ENCODE measurements at places on chromosomes 13 and 19.

DNA sequence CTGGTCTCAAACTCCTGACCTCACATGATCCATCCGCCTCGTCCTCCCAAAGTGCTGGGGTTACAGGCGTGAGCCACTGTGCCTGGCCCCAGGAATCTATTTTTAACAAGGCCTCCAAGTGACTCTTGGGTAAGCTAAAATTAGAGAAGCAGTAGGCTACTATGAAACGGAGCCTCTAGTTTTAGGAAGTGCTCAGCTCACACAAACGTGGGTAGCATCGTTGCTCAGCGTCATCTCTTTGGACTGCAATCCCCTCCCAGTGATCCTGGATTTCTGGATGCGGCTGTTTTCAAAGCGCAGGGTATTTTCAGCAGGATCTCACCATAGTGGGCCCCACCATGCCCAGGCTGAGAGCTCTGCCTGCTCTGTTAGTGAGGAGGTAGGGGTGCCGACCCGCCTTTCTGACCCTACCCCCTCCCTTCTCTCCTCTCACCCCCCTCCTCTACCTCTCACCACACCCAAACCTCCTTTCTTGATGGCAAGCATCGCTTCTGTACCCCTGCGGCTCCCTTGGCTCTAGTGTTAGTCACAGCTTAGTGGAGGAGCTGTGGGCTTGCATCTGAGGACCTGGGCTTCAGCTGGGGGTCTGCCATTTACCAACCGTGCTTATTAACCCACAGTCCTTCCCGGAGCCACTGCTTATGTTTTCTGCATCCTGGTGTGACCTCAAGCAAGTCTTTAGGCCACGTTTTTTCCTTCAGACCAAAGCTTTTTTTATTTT is 34.2 kb downstream of the GJA3 start:
- no peak for DNase-seq

- peak; percentile 32 for DNase-seq
Measured at GRCh38 chr13:49444524-49445395, 686 bp downstream of the SETDB2 start.

DNA sequence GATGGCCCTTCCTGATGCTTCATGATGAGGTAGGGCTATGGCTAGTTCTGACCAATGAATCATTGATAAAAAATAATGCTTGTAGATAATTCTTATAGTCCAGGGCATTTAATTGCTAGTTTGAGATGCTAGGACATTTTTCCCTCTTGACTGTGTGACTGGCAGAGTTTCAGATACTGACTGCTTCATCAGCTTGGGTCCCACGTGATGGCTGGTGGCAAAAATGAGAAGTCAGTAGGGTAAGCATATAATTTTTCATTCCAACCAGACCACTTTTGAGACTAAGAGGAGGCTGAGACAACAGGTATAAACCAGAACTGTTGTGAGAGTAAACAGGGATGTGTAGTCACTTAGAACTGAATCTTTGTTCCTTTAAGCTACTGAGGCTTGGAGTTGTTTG is 183.3 kb downstream of the HS6ST3 start:
- DNase-seq, result no peak

- peak; percentile 64 for DNase-seq
Measured at GRCh38 chr19:41753936-41754529, 1.3 kb upstream of the CEACAM6 start.

- DNase-seq, result no peak
Measured at GRCh38 chr13:111577956-111578605, 257.6 kb downstream of the TEX29 start.

GRCh38 chr13:93249364-93250306 is 23.0 kb downstream of the GPC6 start:
- DNase-seq, result no peak

- no peak for DNase-seq
Measured at GRCh38 chr19:49849433-49850220, 1.3 kb upstream of the PTOV1 start.

DNA sequence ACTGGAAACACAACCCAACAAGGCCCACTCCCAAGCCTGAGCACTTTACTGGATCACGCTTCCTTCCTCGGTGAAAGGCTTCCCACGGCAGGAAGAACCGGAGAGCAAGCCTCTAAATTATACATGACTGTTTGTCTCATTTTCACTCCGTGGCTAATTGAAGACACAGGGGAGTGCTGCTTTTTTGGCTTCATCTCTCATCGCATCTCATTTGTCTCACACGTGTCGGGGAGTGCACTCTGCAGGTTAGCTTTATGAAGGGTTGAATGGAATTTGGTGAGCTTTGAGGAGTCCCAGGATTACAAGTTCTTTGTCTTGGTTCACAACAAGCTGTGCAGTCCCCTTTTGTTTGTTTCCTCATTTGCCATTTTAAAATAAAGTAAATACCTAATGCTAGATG is 544.6 kb downstream of the GPC6 start:
- no peak for DNase-seq

GRCh38 chr13:23960566-23961156 is 63.4 kb upstream of the C1QTNF9B start:
- DNase-seq, result no peak

DNA sequence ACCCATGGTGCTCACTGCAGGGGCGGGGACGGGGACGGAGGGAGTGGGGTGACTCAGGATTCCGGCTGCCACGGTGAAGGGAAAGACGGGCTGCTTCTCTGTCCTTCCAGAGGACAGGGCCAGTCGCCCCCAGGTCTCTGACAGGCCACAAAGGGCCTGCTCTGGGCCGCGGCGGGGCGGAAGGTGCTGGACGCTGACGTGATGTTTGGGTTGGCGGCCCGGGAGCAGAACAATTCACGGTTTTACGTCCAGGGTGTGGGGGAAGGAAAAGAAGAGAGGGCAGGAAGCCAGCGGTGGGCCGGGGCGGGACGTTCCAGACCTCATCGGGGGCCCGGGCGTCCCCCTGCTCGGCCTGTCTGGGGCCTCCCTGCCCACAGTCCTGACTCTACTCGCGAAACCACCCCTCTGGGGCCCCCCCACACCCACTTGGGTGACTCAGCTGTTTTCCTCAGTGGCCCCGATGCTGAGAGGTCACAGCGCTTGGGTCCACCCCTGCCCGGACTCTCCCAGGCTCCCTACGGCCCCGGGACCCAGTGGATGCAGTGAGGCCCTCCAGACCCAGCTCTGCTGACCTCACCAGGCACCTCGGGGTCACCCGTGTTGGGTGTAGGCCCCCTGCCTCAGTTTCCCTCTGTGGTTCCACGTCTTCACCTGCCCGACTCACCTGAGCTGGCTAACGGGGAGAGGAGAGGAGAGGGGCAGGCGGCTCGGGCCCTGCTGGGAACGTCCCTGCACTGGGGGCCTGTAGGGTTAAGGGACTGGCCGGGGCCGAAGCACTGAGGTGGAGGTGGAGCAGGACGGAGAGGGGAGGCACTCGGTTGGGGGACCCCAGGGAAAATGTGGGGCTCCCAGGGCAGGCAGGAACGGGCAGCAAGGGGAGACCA is 29.2 kb downstream of the PIP5K1C start:
- peak; percentile 28 for DNase-seq

- no peak for DNase-seq
Measured at GRCh38 chr19:29568036-29569025, 37.8 kb upstream of the POP4 start.

- no peak for DNase-seq
Measured at GRCh38 chr19:50507376-50507775, 3.6 kb downstream of the JOSD2 start.

DNA sequence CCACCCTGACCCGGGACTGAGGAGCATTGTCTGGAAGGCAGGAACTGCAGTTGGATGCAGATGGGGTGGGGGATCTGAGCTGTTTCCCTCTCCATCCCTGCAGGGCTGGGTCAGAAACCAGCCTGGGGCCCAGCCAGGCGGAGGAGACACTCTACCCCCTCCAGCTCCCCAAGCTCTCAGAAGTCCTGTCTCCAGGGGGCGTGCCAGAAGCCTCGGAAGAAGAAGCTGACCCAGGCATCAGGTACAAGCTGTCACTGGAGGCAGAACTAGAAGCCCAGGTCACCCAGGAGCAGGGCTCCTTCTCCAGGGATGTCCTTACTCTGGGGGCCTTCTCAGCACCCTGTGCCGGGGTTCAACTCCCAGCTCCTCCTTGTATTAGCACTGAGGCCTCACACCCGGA is 15.5 kb downstream of the SIX5 start:
- DNase-seq, result no peak

- no peak for DNase-seq
Measured at GRCh38 chr13:53885997-53886396, 857.4 kb downstream of the OLFM4 start.

GRCh38 chr19:17830567-17831418 is 9.5 kb upstream of the INSL3 start:
- DNase-seq, result peak; percentile 49

GRCh38 chr13:22848539-22849052 is 332.2 kb upstream of the SGCG start:
- DNase-seq, result no peak

GRCh38 chr13:109657395-109657794 is 129.0 kb downstream of the IRS2 start:
- DNase-seq, result no peak

- DNase-seq, result no peak
Measured at GRCh38 chr19:39304701-39305571, 8.7 kb downstream of the IFNL1 start.

DNA sequence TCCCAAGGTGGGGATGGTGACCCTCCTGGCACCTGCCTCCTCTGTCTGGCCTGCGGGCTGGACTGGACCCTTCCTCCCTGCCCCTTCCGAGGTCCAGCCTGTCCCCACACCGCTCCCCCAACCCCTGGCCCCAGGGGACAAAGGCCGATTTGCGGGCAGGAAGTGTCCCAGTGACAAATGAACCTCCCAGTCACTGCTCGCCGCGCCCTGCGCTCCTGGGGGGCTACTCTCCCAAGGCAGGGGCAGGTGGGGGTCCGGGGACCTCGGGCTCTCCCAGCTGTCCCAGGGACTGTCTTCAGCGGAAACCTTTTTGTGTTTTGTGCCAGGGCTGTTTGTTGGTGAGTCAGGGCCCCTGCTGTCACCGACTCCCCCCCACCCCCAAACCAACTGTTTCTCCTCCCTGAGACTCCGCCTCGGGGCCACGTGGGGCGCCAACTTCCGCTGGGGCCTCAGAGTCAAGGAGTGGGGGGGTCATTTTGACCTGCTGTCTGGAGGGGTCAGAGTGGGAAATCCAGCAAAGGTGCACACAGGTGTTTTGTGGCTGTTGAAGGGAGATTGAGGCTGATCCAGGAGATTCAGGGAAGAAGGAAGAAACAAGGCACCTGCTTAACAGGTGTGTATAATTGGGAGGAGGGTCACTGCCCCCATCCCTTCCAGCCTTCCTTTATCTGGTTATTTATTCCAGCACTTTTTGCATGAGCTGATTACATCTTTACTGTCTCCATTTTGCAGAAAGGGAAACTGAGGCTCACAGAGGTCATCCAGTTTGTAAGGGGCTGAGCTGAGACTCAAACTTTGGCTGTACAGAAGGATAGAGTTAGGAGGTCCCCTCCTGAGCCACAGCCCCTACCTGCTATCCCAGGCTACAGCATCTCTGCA is 831 bp downstream of the PGPEP1 start:
- peak; percentile 63 for DNase-seq

- no peak for DNase-seq
Measured at GRCh38 chr13:23434491-23434890, 989 bp upstream of the SACS start.

GRCh38 chr19:23070353-23071146 is 46.3 kb upstream of the ZNF730 start:
- DNase-seq, result no peak

- no peak for DNase-seq
Measured at GRCh38 chr13:107202371-107203023, 634.6 kb upstream of the ARGLU1 start.

- DNase-seq, result no peak
Measured at GRCh38 chr19:2763687-2764086, 19.4 kb downstream of the SGTA start.

DNA sequence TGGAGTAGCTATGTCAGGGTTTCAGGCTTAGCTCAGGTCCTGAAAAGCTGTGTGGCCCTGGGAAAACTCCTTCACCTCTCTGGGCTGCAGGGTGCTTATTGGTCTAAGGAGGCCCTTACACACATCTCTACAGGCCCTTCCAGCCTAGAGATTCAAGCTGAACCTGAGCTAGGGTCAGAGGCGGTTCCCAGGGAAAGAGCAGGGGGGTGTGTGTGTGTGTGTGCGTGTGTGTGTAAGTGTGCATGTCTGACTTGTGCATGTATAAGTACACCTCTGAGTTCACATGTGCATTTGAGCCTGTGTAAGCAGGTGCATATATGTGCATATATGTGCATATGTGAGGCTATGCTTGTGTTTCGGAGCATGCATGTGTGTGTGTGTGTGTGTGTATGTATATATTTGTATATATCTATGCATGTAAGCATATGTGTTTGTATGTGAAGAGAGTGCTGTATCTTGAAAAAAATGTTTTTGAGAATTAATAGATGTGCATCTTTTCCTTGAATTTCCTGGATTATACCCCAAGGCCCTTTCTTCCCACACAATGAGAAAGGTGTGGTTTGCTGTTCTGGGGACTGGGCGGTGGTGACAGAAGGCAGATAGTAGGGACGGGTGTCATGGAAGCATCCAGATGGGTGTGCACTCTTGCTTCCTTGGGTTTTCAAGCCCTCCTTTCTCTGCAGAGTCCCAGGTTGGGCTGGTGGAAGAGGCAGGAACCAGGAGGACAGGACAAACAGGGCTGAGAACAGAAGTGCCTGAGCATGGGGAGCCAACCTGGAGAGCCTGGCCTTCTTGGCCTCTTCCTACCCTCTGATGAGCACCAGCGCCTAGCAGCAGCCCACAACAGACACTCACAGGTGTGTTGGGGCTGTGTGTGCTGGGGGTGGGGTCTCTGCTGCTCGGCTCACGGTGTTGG is 150.3 kb upstream of the TSHZ3 start:
- DNase-seq, result no peak
